ENCODE measurements at places on chromosomes 7 and 10.

DNA sequence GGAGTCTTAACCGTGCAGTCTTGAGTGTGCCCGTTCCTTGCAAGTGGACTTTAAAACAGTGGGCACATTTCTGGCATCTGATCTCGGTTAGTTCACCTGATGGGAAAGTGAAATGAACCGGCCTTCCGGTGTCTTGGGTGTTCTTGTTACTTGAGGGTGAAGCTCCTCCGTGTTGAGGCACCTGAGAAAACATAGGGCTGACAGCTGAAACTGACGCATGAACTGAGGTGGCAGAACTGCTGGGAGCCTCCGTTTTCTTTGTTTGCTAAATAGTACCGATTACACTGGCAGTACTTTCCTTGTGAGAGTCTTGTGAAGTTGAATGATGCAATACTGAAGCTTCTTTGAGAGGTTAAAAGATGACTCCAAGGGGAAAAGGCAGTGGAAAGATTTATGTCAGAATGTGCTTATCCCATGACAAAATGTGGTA is 62.8 kb upstream of the SAMD8 start:
- DNase-seq = no peak

GRCh38 chr10:23358357-23358756 is 13.8 kb upstream of the C10orf67 start:
- DNase-seq = no peak

DNA sequence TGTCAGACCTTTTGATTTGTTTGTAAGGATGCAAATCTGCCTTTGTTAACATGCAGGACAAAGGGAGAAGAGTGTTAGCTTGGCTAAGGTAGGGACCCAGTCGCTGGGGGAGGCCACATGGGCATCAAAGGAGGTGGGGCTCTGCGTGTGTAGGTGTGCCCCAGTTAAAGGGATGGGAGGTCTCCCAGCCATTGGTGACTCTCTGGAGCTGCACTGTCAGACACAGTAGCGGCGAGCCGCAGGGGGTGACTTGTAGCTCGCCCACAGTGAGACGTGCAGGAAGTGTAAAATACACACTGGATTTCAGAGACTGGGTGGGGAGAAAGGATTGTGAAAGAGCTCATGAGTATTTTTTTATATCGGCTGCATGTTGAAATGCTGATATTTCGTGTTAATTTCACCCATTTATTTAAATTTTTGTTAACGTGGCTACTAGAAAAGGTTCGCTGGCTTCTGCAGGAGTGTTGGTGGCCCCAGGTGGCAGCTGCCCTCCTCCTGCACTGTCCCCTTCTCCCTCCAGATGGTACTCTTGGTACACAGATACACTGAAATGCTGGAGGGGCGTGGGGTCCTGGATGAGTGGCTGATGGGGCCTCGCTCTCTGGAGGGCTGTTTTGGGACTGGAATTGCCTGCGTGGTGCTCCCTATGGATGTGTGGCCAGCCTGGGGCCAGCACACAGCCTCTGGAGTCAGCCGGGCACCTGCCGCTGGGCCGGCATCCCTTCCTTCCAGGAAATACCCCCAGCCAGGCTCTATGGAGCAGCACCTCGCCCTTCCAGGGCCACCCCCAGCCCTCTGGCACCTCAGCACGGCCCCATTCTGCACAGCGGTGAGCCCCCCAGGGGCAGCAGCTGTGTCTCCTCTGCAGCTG is 59.2 kb downstream of the LHPP start:
- DNase-seq = no peak

- no peak for DNase-seq
Observed at GRCh38 chr10:96747734-96748550, 27.6 kb upstream of the PIK3AP1 start.

GRCh38 chr7:148783801-148784527 is 85.3 kb downstream of the CUL1 start:
- no peak for DNase-seq

DNA sequence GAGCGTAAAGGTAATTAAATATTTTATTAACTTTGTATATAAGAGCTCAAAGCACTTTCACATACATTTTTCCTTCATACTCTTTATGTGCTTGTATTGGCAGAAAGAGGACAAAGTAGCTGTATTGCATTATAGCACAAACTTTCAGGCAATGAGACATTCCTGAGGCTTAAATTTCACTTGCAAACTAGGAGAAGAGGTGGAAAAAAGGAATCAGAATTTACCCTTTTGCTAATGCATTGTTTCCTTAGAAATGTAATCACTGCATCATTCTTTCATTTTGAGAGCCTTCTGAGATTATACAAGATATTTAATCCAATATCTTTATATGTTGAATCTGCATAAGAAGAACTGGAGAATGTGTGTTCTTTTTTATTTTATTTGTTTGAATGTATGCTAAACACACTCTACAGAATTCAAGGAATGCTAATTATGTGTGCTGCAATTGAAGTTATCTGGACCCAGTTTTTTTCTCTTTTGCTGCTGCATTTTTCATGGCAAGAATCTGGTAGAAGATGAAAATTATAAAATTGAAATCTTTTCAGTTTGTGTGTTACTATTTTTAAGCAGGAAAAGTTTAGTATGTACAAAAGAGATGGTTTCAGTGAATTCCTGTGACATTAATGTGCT is 185.1 kb downstream of the NXPH1 start:
- no peak for DNase-seq

DNA sequence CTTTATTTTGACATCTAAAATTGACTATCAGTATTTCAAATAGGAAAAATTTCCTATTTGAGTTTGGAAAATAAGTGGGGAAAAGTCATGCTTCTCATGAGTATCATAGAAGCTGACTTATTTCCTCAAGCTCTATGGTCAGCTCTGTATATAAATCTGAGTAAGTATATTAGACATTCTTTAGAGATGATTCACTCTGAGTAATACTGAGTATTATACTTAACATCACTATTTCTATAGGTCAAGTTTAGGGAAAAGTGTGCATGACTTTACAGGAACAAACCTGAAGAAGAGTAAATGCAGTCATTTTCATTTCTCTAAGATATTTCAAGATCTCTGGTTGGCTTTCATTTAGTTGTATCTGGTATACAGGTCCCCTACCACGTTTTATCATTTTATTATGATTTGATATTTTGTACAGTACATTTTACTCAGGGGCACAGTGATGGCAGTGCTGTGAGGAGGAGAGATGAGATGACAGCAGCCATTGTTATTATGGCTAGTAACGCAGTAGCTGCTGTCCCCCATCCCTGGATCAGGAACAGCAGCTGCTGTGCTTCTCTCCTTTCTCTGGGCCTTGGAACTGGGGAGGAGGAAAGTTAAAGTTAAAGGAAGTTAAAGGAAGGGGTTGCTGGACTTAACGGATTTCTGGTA is 15.2 kb downstream of the SND1 start:
- DNase-seq = no peak

DNA sequence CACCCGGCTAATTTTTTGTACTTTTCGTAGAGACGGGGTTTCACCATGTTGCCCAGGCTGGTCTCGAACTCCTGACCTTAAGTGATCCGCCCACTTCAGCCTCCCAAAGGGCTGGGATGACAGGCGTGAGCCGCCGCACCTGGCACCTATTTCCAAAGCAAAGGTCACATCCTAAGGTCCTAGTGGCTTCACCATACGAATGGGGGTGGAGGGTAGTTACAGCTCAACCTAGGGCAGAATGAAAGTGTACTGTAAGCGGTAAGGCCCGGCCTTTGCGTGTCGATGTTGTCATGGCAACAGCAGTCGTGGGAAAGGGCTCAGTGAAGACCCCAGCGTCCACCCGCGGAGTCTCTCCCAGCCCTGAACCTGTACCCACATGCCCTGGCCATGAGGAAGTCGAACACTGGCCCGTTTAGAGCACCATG is 1.6 kb upstream of the COX19 start:
- no peak for DNase-seq

- no peak for DNase-seq
Observed at GRCh38 chr7:114217026-114217806, 197.4 kb upstream of the FOXP2 start.

- DNase-seq = no peak
Observed at GRCh38 chr10:99872367-99873162, 90.1 kb downstream of the ABCC2 start.

DNA sequence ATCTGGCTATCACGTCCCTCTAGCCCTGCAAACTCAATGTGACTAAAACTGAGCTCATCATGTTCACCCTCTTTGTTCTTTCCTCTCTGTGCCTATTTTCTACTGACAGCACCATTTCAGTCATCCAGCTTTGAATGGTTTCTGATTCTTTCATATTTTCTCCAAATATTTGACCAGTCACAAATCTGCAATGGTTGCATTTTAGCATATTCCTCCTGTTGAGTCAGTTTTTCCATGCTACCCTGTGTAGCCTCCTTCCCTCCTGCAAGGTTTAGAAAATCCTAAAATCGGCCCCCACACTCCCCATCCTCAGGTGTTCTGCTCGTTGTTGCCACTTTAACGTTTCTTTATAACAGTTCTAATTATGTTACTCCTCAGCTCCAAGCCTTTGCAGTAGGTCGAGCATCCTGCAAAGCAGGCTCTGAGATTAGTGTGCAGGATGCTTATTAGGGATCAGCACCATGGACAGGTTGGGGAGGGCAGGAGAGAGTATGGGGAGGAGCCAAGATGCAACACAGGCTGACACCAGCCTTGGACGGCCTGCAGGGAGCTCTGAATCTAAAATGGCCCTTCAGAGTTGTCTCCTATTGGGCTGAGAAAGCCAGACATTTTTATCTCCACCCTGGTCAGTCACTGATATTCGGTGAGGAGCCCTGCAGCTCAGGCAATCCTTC is 531.0 kb upstream of the COBL start:
- no peak for DNase-seq

- DNase-seq = no peak
Observed at GRCh38 chr7:42106562-42106961, 130.4 kb downstream of the GLI3 start.

Measured in glomerular endothelial cell (primary cell).